Activated T-helper 1 cell treated with anti-CD3 and anti-CD28 coated beads, Interleukin-2, amount 50 U/mL, for 16 hours (primary cell): ENCODE measurements at places on chromosomes 3 and 15.

DNA sequence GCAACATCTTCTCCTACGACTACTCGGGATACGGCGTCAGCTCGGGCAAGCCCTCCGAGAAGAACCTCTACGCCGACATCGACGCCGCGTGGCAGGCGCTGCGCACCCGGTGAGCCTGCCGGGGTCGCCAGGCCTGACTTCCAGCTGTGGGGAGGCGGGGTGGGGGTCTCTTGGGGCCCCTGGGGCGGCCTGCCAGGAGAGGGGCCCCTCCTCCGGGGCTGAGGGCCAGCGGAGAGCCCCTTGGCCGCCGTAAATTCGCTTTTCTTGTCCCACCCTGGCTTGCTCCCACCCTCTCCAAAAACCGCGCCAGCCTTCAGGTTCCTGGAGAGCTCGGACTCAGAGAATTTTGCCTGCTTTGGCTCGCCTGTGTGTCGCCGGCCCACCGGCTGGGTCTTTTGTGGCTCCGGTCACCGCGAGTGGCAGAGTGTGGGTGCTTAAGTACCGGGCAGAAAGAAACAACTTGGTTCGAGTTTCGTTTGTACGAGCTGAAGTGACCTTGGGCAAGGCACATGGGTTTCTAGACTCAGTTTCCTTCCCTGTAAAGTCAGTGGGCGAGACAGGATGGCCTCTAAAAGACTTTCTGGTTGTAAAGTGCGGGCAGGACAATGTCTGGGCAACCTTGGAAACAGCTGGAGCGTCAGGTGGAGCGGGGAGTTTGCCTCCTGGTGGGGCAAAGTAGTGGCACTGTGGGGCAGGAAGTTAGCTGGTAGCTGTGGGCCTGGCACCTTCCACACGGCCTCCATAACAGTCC lies 976 bp downstream of the ABHD17C start:
- DNase-seq = no peak

GRCh38 chr3:54366007-54366750 lies 243.8 kb downstream of the CACNA2D3 start:
- DNase-seq = no peak

DNA sequence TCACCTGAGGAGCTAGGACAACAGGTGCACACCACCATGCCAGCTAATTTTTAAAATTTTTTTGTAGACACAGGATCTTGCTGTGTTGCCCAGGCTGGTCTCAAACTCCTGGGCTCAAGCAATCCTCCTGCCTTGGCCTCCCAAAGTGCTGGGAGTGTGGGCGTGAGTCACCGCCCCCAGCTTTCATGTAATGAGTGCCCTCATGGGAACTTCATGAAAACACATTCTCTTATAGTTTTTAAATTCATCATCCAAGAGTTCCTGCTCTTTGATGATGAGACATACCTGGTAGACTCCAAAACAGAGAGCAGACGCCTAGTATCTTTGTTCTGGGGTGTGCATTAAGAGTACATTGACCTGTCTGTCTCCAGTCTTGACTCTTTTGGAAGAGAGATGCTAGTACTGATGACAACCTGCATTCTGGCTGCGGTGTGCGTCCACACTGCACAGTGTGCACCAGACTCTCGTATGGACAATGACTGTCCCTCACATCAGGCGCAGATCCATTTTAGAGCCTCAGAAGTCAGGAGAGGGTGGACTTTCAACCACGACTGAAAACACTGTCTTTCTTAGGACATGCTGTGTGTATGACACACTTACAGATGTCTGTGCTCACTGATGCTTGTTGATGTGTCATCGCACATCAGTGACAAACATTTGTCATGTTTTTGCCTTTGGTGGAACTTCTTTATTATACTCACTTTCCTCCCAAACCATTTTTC lies 2.0 kb downstream of the NRROS start:
- no peak for DNase-seq

DNA sequence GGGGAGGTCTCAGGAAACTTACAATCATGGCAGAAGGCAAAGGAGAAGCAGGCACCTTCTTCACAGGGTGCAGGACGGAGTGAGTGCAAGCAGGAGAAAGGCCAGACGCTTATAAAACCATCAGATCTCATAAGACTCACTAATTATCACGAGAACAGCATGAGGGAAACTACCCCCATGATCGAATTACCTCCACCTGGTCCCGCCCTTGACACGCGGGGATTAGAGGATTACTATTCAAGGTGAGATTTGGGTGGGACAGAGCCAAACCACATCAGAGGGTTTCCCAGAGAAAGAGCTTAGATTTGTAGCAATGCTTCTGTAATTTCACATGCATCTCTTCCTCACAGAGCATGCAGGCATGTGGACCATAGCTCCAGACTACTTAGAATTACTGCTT lies 615.7 kb upstream of the UBE2E2 start:
- DNase-seq = no peak

DNA sequence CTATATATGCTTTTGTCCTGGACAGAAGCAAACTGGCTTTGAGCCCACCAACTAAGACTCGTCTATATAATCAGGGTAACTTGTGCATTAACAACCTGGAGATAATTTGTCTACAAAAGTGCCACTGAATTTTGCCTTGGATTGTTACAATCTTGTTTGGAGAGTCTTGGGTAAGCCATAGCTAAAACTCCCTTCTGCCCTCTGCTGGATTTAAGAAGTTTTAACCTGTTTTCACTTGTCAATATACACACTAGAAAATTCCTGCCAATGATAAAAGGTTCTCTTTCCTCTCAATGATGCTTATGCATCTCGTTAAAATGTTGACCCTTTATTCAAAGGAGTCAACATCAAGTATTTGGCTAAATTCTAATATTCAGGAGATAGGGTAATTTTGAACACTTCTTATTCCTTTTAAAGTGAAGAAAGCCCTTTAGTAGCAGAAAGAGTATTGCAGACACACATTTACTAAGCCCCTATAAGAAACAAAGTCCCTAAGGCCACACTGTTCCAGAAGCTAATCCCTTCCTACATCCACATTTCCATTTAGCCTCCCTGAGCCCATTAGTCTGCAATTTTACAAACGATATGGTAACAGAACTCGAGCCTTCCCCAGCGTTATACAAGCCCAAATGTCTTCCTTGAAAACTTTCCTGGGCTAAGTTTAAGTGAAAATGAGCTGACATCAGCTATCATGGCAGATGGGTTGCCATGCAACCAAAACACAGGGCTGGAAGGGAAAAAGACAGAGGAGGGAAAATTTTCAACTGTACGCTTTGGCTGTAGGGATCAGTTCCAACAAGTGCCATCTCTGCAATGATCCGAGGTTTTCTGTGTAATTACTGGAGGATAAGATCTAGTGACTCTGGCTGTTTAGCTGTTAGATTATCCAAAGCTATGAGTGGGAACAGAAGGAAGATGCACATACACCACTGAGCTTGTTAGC lies 75.9 kb upstream of the FGF12 start:
- DNase-seq = no peak

DNA sequence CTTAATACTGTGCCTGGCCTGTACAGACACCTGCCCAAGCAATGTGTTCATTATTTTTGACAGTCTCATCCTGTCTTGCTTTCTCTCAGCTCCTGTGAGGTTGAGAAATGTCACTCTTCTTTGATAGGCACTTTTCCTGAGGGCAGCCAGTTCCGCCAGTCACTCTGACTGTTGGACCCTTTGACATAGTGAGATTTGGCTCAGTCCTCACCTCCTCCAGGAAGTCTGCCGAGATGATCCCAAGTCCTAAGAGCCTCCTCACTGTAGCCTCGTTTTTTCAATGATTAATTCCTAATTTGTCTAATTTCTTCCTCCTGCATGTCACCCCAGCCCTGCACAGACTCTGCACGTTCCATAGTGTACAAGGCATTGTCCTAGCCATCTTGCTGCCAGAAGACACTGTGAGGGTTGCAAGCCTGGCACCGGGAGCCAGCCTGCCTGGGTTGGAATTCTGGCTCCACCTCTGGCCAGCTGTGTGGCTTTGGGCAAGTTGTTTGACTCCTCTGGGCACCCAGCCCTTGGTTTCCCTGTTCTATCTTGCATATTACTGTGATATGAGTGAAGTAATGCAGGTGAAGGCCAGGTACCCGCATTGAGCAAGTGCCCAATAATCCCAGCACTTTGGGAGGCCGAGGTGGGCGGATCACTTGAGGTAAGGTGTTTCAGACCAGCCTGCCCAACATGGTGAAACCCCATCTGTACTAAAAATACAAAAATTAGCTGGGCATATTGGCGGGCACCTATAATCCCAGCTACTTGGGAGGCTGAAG lies 24.3 kb downstream of the RPLP1 start:
- no peak for DNase-seq

GRCh38 chr15:72760590-72761260 lies 22.8 kb downstream of the ADPGK start:
- no peak for DNase-seq

- DNase-seq = no peak
Measured at GRCh38 chr3:173676094-173676493, 278.6 kb downstream of the NLGN1 start.
